ENCODE measurements at places on chromosomes 11 and 22.

DNA sequence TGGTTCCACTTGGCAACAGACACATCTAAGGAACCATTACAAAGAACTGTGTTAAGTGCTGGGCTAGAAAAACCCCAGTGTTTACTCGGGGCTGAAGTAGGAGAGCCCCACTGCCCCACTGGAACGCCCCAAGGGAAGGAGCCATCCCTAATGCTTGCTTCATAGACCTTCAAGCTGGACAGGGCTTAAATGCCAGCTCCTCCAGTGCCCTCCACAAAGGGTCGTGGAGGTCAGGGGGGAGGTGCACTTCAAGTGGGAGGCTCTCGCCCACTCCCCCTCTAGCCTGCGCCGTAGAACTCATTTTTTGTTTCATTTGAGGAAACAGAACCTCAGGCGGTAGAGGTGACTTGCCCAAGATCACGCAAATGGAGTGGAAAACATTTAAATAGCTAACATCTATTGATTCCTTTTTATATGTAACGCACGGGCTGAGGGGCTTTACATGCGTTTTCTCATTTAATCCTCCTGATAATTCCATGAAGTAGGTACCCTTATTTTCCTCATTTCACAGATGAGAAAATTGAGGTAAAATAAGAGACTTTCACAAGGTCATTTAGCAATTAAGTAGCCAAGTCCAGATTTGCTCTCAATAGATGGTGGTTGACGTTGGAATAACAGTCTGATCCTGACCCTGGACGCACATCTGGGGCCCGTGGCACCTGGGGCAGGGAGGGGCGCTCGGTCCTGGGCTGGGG lies 545 bp upstream of the ZDHHC13 start:
- no peak for DNase-seq

DNA sequence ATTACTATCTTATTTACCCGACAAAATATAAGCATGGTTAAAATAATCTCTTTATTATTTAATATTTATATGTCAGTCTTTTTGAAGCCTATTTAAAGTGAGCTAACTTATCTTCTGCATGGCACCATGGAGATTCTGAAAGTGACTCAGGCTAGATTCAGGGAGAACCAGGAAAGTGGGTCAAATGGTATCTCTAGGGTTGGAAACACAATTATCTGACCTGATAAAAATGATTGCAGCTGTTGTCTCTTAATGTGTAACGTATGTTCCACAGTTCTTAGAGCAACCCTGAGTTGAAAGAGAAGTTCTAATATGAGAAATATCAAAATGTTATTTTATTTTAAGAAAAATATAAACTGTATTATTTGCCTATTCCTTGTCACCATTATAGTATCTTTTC lies 143.1 kb upstream of the CARD18 start:
- no peak for DNase-seq

DNA sequence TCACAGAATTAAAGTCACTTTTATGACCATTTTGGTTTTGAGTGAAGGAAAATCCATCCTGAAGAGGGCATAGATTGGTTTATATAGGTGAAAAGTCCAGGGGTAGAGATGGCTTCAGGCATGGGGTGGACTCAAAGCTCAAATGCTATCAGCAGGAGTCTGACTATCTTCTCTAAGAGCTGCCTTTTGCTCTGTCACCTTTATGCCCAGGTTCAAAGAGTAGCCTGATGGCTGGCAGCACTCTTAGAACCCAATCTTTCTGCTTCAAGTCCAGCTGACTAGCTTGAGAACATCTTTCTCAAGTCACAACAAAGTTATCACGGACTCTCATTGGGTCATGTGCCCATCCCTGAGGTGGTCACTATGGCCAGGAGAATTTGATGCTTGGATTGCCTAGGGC lies 27.2 kb upstream of the SWAP70 start:
- no peak for DNase-seq

- DNase-seq: no peak
These were observed 30.8 kb downstream of the SLC5A1 start for GRCh38 chr22:32073823-32074380.

- no peak for DNase-seq
These were observed 235.8 kb upstream of the CCDC90B start for GRCh38 chr11:83521647-83522596.

DNA sequence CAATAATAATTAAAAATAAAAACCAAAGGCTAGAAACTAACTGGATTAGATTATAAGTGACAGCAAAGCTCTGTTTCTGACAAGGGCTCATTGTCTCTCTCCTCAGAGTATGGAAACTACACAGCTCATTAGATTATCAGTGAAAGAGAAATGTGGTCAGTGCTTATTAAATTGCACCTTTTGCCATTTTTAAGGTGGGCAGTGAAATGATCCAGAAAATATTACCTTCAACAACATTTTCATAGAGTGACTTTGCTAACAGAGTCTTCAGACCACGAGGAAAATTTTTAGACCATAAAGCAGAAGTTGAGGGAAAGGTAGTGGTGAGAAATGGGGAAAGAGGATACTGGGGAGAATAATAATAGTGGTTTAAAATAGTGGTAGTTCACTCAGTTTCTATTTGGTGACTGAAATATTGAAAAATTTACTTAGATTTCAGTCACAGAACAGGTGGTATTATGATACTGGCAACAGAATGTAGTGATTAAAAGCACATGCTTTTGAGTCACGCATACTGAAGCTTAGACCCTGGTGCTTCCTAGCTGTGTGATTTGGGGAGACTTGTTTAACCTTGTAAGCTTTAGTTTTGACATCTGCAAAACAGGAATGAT lies 684.0 kb upstream of the CCDC90B start:
- no peak for DNase-seq

- no peak for DNase-seq
These were observed 187.6 kb downstream of the TENM4 start for GRCh38 chr11:79253280-79253679.

DNA sequence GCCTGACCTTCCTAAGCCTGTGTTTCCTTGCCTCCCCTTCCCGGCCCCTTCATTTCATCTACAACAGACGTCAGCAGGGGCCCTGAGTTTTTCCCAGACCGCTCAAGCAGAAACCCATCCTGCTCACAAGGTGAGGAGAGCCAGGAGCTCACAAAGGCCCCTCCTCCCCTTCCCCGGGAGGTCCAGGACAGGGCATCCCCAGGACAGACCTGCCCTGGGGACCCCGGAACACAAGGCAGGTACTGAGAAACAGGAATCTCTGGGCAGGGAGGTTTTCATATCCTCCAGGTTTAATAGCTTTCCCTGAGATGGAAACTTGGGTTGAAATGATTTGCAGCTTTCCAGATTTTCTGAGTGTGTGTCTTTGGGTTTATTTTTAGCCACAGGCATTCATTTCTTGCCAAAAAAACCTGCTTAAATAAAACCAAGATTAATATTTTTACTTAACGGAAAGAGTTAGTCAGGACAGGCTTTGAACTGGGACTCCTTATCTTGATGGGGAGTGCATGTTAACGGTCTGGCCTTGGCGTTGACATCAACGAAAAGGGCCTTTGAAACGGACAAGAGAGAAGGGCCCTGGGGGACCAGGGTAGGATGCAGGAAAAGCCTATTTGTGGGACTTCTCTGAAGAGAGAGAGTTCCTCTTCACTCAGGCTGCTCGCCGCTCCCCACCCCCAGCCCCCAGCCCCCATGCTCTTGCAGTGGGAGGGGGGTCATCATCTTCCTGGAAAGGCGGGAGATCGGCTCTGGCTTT lies 38.5 kb downstream of the TIMP3 start:
- no peak for DNase-seq

DNA sequence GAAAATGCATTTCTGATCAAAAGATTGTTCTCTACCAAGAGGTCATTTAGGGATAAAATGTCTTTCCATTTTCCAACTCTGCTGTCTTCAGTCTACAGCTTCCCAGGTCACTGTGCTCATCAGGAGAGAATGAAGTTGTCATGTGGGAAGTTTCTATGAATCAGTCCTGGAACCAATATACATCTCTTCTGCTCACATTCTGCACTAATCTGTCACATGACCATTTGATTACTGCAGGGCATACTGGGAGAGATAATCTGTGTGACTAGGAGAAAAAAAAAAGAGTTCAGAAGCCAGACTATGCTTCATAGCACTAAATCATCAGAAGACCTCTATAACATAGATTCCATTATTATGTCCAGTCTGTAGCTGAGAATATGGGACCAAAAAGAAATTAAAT lies 611.5 kb downstream of the KCNA4 start:
- DNase-seq: no peak

- DNase-seq: no peak
These were observed 527 bp downstream of the CARD10 start for GRCh38 chr22:37518509-37519267.

GRCh38 chr11:57263351-57263750 lies 26.3 kb upstream of the APLNR start:
- DNase-seq: no peak

GRCh38 chr11:61103851-61104423 lies 1.6 kb downstream of the CD5 start:
- DNase-seq: no peak

DNA sequence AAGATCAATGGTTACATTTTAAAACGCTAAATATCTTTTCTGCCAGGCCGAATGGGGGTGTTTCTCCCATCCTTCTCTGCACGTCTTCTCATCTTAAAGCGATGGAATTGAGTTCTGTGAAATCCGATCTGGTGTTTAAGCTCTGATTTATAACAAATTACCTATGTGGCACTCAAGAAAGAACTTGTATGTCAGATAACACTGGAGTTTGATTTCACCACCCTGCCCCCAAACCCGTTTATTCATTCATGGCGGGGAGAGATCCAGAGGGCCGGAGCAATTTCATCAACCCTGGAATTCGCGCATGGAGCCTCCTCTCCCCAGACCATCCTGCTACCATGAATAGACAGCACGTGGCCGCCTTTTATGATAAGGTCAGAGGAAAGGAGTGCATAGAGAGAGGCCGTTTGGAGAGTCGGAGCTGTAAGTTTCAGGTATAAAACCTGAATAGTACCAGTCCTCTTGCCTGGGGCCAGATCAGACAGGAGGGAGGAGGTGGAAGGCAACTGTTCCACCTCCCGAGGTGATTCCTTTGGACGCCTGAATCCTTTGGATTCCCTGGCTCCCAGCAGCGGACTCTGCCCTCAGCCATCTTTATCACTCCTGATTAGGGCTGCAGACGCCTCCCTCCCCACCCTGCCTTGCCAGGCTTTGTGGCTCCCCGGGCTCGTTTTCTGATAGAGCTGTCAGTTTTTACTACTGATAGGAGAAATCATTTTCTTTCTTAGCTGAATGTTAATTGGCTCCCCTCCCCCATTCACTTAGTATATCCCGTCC lies 27.3 kb upstream of the NFAM1 start:
- DNase-seq: no peak

- no peak for DNase-seq
These were observed 1110.4 kb downstream of the BRD1 start for GRCh38 chr22:48717076-48717810.

Data from CD4-positive, alpha-beta T cell treated with Interferon gamma for 1 hour (primary cell).